Esophagus muscularis mucosa (tissue), 4 donors: ENCODE measurements at places on chromosomes 12 and 14. TPM values are rescaled to one million over a fixed set of nuclear protein-coding genes. Genes with fewer than 3 reads are reported as not detected.

Gene TNFAIP2
- total RNA-seq, result 104 TPM

GRCh38 chr12:52878507-52879393, 26.1 kb downstream of the KRT8 start:
- peaks cover 34% of the 10 kb centered on the region for H3K4me1 ChIP-seq
- H3K27ac ChIP-seq, result peak overlapping the region; percentile 14
- H3K36me3 ChIP-seq, result no peaks in the 10 kb centered on the region
- H3K27me3 ChIP-seq, result no peaks in the 10 kb centered on the region

DNA sequence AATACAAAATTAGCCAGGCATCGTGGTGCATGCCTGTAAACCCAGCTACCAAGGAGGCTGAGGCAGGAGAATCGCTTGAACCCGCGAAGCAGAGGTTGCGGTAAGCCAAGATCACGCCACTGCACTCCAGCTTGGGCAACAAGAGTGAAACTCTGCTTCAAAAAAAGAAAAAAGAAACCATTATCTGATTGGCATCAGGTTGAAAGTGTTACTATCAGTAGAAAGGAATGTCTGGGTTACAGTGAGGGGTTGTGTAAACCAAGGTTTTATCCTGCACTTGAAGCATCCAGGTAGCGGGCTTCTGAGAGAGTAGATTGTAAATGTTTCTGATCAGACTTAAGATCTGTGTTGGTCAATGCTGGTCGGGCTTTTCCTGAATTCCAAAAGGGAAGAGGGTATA, 14.1 kb upstream of the OXA1L start:
- no peaks in the 10 kb centered on the region for H3K36me3 ChIP-seq
- no peak overlapping the region for H3K4me3 ChIP-seq
- no peak overlapping the region for H3K27ac ChIP-seq
- no peaks in the 10 kb centered on the region for H3K4me1 ChIP-seq

Gene GPX2
- total RNA-seq, result not detected

DNA sequence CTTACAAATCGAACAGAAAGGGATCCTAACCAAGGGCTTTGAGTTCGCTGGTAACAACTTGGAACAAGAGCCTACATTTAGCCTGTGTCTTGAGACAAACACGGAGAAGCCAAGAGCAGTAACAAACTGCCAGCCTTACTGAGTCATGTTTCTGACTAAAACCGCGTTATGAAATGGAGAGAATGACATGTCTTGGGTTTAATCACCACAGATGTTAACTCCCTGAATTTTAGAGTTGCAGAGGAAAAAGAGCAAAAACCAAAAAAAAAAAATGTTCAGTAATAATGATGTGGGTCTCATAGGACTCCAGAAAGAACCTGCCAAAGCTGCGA, 1.0 kb downstream of the BLTP3B start:
- H3K36me3 ChIP-seq, result no peaks in the 10 kb centered on the region
- H3K27me3 ChIP-seq, result no peaks in the 10 kb centered on the region
- H3K4me1 ChIP-seq, result peaks cover 28% of the 10 kb centered on the region
- DNase-seq, result no peak

- no peak for DNase-seq
- H3K27me3 ChIP-seq, result no peaks in the 10 kb centered on the region
- H3K27ac ChIP-seq, result no peak overlapping the region
- no peaks in the 10 kb centered on the region for H3K36me3 ChIP-seq
- no peak overlapping the region for H3K4me3 ChIP-seq
Observed at GRCh38 chr12:69994724-69995173, 169.7 kb downstream of the MYRFL start.

- no peak for DNase-seq
- no peaks in the 10 kb centered on the region for H3K36me3 ChIP-seq
- peaks cover 42% of the 10 kb centered on the region for H3K4me1 ChIP-seq
- peak overlapping the region; percentile 93 for H3K27ac ChIP-seq
Observed at GRCh38 chr12:4269279-4269991, 4.1 kb upstream of the CCND2 start.

DNA sequence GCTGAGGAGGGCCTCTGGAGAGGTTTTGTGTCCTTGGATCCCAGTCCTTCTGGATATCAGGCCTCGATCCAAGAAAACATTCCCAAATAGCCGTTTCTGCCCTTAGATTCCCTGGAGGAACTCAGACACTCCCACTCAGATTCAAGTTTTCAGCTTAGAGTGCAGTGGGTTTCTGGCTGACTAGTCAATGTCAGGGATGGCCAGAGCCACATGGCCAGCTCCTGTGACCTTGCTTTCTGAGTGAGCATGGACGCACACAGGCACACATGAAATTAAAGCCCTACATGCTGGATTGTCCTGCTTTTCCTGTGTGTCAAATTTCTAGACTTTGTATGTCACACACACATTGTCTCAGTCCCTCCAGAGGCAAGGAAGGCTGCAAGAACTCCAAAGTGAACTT, 86.2 kb downstream of the TNFAIP2 start:
- no peaks in the 10 kb centered on the region for H3K27me3 ChIP-seq
- peaks cover 6% of the 10 kb centered on the region for H3K4me1 ChIP-seq
- no peaks in the 10 kb centered on the region for H3K36me3 ChIP-seq
- H3K4me3 ChIP-seq, result peak overlapping the region; percentile 69
- peak overlapping the region; percentile 83 for H3K27ac ChIP-seq

GRCh38 chr12:57262126-57262822, 11.3 kb upstream of the STAC3 start:
- H3K4me1 ChIP-seq, result peaks cover 9% of the 10 kb centered on the region
- H3K27me3 ChIP-seq, result no peaks in the 10 kb centered on the region
- DNase-seq, result no peak
- no peak overlapping the region for H3K27ac ChIP-seq

GRCh38 chr14:103317251-103317650, 16.8 kb upstream of the EIF5 start:
- H3K27ac ChIP-seq, result no peak overlapping the region
- no peak overlapping the region for H3K4me3 ChIP-seq
- no peaks in the 10 kb centered on the region for H3K4me1 ChIP-seq
- no peaks in the 10 kb centered on the region for H3K27me3 ChIP-seq

DNA sequence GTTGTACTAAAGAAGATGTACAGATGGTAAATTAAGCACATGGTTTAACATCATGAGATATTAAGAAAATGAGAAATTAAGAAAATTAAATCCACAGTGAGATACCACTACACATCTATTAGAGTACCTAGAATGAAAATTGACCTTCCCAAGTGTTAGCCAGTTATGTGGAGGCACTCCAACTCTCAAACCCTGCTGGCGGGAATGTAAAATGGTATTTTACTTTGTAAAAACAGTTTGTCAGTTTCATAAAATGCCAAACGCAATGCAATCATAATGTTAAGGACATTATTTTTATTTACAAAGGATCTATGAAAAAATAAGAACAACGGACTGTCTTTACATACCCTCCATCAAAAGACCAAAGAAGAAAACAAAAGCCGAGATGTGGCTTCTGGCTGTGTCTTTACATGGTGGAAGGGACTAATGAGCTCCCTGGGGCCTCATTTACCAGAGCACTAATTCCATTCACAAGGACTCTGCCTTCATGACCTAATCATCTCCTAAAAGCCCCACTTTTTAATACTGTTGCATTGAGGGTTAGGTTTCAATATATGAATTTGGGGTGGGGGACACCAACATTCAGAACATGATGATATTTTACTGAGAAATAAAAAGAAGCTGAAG, 1178.7 kb downstream of the AACS start:
- H3K27ac ChIP-seq, result no peak overlapping the region
- H3K36me3 ChIP-seq, result no peaks in the 10 kb centered on the region
- no peaks in the 10 kb centered on the region for H3K27me3 ChIP-seq
- H3K4me3 ChIP-seq, result no peak overlapping the region
